Endothelial cell (in vitro differentiated cells): ENCODE measurements at places on chromosomes 3 and 15. TPM values are rescaled to one million over a fixed set of nuclear protein-coding genes. Genes with fewer than 3 reads are reported as not detected.

Gene SEMA4B
- 11.2 TPM for total RNA-seq

Gene TMCO5A
- total RNA-seq: not detected

Gene P2RY12
- total RNA-seq: not detected

Gene GOLGA8N
- 2.3 TPM for total RNA-seq
